ENCODE measurements at places on chromosomes 5 and 9.

GRCh38 chr5:32074401-32074800, 99.7 kb downstream of the GOLPH3 start:
- DNase-seq: no peak

GRCh38 chr9:109939698-109940342, 159.8 kb downstream of the PALM2AKAP2 start:
- no peak for DNase-seq

DNA sequence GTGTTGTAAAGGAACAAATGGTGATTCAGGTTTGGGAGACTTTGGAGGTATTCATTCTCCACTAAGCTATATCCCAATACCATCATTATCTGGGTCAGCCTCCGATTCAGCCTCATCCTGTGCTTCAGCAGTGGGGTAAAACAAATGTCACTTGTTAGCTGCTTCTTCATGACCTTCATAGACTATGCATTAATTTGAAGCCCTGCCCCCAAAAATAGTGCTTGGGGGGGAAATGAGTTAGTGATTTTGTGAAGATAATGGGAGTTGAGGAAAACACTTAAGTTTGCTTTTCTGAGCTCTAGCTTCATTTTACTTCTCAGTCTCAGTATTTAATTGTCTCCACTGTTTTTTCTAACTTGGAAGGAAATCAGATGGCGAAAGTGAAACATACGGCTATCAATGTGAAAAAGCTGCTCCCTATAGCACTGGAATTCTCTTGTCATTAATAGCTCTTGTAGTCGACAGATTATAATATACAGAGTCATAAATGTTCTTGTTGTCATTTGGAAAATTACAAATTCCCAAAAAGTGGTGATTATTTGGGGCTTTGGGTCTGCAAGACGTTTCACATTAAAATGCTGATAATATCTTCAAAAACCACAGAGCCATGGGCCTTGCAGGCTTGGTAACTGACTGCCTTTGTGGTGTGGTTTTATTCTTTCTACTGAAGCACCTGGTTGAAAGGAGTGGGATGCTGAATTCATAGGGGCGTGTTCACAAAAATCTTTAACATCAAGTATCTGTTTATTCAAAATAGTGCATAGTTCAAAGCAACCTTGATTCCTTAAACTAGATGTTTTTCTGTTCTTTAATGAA, 40.0 kb downstream of the PIK3R1 start:
- no peak for DNase-seq

- no peak for DNase-seq
Observed at GRCh38 chr9:113578882-113579282, 115.4 kb downstream of the RGS3 start.

DNA sequence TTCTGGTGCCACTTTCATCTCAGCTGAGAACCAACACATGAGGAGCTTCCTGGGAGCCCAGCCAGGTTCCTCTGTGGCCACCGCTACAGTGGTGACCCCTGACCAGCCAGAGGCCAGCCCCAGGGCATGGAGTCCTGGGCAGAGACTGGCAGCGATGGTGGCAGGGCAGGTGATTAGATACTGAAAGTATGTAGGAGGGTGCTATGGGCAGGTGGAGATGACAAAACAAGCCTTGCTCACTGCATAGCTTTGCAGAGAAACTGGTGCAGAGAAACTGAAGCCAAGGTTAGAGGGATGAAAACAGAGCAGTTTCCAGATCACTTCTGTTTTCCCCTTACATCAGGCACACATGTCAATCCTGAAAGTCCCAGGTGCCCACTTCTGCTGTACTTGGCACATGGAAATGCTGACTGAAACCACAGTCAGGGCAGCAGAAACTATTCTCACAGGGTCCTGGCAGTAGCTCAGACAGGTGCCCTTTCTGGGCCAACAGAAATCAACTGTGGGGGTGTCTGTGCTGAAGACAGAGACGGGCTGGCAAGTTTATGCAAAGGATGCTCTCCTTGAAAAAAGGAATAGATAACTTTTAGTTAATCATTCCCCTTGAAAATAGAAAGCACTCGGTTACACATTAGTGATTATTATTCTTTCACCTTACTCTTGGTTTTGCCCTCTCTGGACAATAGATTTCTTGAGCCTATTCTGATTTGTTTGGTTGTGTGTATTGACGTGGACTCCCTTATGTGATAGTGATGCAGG, 90.3 kb downstream of the ANKRD55 start:
- DNase-seq: no peak

DNA sequence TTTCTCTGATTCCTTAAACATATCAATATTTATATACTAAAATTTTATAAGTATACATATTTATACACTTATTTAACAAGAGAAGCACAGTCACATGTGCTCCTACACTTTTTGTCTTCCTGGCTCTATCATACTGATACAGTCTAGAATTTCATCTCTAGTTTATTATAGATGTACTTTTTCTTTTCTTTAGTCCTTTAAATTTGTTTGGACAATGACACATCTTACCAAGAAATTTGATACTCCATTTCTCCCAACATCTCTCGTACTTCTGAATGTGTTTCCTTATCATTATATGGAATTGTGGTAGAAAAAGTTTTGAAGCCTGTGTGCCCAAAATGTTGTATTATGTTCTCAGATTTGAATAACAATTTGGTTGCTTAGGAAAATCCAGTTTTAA, 104.6 kb downstream of the DMRT2 start:
- no peak for DNase-seq
